ENCODE measurements at places on chromosomes 12 and 14. TPM values are rescaled to one million over a fixed set of nuclear protein-coding genes. Genes with fewer than 3 reads are reported as not detected.

The ACACB gene
- polyA plus RNA-seq, result 237 TPM

The ACSM4 gene
- polyA plus RNA-seq, result not detected

The CLMN gene
- 11.0 TPM for polyA plus RNA-seq

The COPS7A gene
- 33.5 TPM for polyA plus RNA-seq

The KRT73 gene
- 0.07 TPM for polyA plus RNA-seq

The FGFR1OP2 gene
- polyA plus RNA-seq, result 9.4 TPM

The NXPH4 gene
- polyA plus RNA-seq, result 3.4 TPM

The IL26 gene
- not detected for polyA plus RNA-seq

The INSM2 gene
- polyA plus RNA-seq, result not detected

The MARCHF9 gene
- polyA plus RNA-seq, result 7.4 TPM

The MANSC4 gene
- polyA plus RNA-seq, result 0.08 TPM

The CNPY2 gene
- 99.0 TPM for polyA plus RNA-seq

The KRT6C gene
- not detected for polyA plus RNA-seq

The AMDHD1 gene
- 0.67 TPM for polyA plus RNA-seq

The ADCY4 gene
- 107 TPM for polyA plus RNA-seq

The AQP2 gene
- 0.06 TPM for polyA plus RNA-seq

The DEGS2 gene
- 4.2 TPM for polyA plus RNA-seq

The LBHD2 gene
- 3.6 TPM for polyA plus RNA-seq

The HAL gene
- polyA plus RNA-seq, result 1.8 TPM

The COCH gene
- 3.3 TPM for polyA plus RNA-seq

The MUCL1 gene
- not detected for polyA plus RNA-seq

The TMEM119 gene
- 2.3 TPM for polyA plus RNA-seq

The RTN1 gene
- polyA plus RNA-seq, result 50.3 TPM

The TAS2R20 gene
- not detected for polyA plus RNA-seq

The RNASE3 gene
- polyA plus RNA-seq, result 1.4 TPM

All from adipose tissue (tissue), 3 donors.